ENCODE measurements at places on chromosomes 12 and 14.

- DNase-seq, result no peak
Measured at GRCh38 chr14:52954346-52955214, 3.7 kb upstream of the FERMT2 start.

DNA sequence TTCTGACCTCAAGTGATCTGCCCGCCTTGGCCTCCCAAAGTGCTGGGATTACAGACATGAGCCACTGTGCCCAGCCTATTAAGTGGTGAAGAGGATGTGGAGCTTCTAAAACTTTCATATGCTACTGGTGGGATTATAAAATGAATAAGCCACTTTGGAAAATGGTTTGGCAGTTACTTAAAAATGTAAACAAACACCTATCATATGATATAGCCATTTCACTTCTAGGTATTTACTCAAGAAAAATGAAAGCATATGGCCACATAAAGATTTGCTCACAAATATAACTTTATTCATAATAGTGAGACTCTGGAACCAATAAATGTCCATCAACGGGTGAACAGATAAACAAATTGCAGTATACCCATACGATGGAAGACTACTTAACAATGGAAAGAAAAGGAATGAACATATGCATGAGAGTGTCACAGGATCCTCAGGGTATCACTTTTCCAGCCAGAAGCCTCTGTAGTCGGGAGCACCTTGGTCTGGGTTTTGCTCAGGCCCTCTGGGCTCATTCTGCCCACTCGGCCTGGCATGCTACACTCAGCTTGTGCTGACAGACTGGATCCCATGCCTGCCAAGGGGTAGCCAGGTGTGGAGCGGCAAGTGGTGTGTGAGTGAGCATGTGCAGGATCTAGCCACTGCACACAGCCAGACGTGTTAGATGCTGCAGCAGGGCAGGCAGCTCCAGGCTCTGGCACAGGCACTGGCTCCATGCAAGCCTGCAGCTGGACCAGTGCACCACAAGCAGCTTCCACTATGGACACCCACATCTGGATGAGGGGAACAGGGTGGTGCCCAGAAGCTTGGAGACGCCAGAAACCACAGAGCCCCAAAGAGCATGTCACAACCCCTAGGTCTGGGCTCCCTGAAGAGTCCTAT lies 213.2 kb upstream of the DIO3 start:
- DNase-seq, result no peak

DNA sequence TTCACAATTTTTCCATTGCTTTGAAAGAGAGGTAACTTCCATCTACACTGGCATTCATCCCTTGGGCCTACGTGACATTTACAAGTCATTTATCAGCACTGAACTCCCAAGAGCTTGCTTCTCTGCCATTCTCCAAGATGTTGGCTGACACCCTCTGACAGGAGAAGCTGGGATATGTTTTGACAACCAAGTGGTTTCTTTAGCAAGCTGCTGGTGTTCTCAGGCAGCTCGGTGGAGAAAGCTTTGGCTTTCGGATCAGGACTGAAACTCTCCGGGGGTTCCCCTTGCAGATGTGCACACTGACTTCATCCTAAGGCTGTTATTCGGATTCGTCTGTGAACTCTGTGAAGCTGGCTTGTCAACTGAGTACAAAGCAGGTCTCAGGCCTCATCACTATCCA lies 15.7 kb downstream of the KCNA5 start:
- no peak for DNase-seq

- no peak for DNase-seq
Measured at GRCh38 chr12:82019533-82019932, 260.4 kb upstream of the PPFIA2 start.

- DNase-seq, result peak; percentile 32
Measured at GRCh38 chr14:91367173-91368171, 50.1 kb downstream of the CCDC88C start.

GRCh38 chr12:6323340-6323994 lies 13.0 kb downstream of the PLEKHG6 start:
- peak; percentile 21 for DNase-seq

All from stimulated activated CD4-positive, alpha-beta T cell treated with anti-CD3 and anti-CD28 coated beads, Interleukin-4, amount 100 ng/mL, for 4 hours (primary cell).